Fibroblast of skin of back (primary cell): ENCODE measurements at places on chromosomes 1 and 21.
A peak's percentile ranks its signal among the peaks of the same experiment; 100 is the strongest.

DNA sequence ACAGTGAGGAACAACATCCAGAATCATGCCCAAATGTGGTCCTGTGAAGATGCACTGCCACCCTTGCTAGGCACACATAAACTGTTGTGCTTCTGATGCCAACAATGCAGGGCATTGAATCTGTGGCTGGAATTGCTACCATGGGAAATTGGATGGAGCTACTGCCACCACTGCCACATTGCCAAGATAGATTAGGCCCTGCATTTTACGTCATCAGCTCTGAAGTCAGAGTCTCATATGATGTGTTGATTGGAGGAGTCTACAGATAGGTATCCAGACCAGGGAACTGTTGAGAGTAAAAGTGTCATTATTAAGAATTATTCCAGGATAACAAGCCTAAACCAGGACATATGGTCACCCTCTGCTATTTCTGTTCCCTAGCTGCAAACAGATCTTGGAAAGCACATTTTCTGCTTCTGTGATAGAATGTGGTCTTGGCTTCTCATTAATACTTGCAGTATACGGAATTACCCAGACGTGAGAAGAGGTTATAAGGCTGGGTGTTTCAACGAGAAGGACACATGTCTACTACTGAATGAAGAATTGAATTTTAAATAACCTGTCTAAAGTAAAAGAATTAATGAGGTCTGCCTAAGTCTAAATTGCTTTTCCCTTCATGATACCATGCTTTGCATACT lies 106.6 kb downstream of the TNNI3K start:
- no peak for DNase-seq

- peak; percentile 41 for DNase-seq
Measured at GRCh38 chr1:167722152-167722869, 529 bp downstream of the MPZL1 start.

- DNase-seq: no peak
Measured at GRCh38 chr21:26832546-26832945, 12.7 kb downstream of the ADAMTS1 start.

- DNase-seq: no peak
Measured at GRCh38 chr1:206460836-206461426, 9.3 kb upstream of the IKBKE start.

- no peak for DNase-seq
Measured at GRCh38 chr1:26029054-26029863, 7.7 kb downstream of the EXTL1 start.

DNA sequence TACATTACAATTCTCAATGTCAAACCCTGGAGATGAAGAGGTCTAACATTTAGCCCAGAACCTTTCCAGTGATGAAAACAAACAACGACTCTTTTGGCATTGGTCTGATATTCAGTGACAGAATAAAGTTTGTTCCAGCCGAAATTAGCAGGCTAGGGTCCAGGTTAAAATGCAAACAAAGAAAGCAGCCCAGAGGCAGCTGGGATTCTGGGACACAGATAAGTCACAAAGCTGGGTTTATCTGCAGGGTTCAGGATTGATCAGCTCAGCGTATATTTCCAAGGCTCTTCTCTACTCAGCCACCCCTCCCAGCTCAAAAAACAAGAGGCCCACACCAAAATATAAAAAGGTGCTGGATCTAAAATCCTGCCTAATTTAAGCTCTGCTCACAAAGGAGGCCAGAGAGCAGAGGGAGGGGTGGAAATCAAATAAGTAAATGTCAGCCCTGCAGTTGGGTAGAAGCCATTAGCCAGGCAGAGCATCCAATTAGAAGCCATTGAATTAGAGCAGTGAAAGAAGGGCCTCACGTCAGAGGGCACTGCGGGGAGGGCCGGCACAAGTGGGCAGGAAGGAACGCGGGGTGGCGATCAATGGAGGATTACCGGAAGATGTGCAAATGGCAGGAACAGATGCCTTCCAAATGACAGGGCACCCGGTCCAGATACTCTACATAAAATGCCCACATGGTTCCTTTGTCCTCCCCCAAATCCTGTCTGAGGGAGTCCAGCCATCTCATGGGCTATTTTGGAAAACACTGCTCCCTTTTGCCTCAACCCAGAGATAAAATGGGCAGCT lies 3.2 kb upstream of the KLHDC8A start:
- DNase-seq: no peak

GRCh38 chr1:162551969-162552683 lies 9.4 kb upstream of the UAP1 start:
- DNase-seq: no peak

DNA sequence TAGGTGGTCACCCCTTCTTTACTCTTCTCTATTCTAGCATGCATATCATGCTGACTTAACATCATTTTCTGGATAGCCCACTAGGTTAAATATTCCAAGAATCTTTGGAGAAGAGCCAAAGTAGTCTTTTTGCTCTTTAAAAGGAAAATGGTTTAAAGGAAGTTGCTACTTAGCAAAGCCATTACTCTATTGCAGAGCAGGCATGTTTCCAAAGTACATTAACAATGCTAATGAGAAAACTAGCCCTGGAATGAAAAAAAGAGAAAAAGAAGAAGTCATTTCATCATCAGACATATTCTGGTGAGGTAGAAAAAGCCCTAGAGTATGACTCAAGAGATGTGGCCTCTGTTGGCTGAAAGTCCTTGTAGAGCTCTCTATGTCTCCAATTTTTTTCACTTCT lies 74.0 kb downstream of the NUF2 start:
- peak; percentile 2 for DNase-seq

DNA sequence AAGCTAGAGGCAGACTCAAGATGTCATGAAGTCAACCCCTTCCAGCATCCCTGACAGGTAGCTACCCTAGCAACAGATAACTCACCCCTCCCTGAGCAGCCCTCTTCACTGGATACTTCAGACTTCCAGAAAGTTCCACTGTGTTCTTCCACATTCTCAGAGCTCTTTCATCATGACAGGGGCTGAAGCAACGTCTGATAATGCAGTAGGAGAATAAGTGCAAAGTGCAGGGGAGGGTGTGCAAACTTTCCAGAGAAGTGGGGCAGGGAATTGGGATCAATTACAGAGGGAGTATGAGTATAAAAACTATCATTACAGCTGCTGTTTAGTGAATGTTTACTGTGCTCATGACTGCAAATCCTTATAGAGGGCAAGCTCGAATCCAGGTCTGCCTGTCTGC lies 26.4 kb upstream of the FOXE3 start:
- DNase-seq: no peak

DNA sequence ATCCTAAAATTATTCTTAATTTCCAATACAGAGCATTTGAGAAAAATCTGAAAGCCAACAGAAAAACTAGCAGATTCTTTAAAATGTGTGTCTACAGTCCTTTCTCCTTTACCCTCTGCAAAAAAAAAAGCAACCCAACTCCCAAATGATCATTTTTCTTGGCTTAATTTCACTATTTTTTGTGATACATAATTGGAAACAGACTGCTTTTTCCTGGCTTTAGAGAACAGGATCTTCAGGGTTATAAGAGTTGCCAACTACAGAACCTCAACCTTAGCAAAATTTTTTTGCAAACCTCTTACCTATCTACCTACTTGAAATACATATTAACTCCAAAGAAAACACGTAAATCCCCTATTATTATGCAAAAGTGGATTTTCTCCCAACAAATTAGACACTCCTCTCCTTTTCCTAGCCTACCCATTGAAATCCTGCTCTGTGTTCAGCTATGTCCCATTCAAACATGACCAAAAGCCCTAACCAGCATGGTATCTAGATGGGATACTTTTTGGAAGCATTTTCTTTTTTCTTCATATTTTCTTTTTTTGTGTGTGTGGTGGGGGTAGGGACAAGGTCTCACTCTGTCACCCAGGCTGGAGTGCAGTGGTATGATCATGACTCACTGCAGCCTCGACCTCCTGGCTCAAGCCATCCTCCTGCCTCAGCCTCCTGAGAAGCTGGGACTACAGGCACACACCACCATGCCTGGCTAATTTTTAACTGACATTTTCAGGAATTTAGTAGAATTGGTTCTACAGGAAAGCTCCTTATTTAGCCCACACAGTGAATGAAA lies 9.0 kb downstream of the TGFBR3 start:
- peak; percentile 48 for DNase-seq

DNA sequence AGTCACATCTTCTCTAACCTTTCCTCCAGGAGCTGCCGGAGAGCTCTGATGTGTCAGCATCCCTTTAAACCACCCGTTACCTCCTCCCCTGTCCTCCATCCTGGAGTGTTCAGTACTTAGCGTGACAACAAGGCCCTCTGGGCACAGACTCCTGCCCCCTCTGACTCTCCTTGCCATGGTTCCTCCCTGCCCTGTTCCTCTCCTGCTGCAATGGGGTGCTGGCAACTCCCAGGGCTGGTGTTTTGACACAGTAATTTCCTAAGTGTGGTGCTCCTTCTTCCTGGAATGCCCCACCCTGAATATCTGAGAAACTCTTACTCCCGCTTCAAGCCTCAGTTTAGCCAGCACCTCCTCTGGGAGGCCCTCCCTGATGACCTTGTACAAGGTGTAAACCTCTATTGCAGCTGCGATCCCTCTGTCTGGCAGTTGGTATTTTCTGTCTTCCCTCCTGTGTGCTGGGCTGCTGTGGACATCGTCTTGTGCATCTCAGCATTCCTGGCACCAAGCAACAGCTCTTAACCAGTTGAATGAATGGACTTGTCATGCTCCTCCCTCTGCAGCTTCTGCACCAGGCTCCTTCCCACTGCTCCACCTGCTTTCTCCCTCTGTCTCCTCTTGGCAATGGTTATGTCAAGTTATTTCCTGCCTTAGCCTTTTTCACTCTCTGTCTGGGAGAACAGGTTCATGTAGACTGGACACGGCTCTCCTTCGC lies 48.2 kb upstream of the ETV3 start:
- no peak for DNase-seq

GRCh38 chr1:161044908-161045735 lies 655 bp downstream of the USF1 start:
- DNase-seq: peak; percentile 64

DNA sequence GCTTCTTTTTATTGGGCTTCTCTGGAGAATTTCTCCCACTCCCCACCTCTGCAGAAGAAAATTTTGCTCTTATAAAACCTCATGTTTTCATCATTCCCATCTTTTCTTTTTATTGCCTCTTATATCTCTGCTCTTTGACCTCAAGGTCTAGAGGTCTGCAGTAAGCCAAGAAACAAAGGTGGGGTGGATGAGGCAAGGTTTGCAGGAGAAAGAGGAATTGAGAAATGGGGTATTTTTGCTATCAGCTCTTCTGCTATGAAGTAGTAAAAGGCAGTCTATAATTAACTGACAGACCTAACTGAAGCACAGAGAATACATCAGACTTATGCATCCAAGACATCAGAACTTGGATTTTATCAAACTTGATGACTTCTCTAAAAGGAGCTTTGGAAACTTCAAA lies 22.9 kb downstream of the SYT11 start:
- no peak for DNase-seq

- DNase-seq: no peak
Measured at GRCh38 chr1:202967684-202968281, 726 bp upstream of the CYB5R1 start.

DNA sequence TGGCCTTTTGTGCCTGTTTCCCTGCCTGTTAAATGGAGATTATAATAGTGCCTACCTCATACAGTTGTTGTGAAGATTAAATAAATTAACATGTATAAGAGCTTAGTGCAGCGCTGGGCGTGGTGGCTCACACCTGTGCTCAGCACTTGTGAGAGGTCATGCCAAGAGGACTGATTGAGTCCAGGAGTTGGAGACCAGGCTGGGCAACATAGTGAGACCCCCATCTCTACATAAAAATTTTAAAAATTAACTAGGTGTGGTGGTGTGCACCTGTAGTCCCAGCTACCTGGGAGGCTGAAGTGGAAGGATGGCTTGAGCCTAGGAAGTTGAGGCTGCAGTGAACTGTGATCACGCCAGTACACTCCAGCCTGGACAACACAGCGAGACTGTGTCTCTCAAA lies 12.1 kb downstream of the CAMK2N1 start:
- no peak for DNase-seq

DNA sequence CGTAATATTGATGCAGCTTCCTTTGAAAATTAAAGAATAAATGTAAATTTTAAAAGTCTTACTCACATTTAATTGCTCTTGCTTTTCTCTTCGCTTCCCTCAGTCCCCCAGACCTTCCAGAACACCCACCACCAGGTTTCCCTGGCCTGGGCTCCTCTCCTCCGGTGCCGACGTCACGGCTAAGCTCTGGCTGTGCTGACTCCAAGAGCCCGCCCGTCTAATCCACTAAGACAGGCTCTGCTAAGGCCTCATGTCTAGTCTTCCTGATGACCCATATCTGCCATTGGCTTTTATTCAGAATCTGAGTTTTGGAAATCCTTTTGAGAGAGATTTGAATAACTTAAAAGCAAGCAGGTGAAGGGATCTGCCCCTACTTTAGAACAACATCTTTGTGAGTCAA lies 53.9 kb upstream of the NADK start:
- DNase-seq: no peak

GRCh38 chr1:81446000-81446669 lies 354.6 kb upstream of the ADGRL2 start:
- no peak for DNase-seq

DNA sequence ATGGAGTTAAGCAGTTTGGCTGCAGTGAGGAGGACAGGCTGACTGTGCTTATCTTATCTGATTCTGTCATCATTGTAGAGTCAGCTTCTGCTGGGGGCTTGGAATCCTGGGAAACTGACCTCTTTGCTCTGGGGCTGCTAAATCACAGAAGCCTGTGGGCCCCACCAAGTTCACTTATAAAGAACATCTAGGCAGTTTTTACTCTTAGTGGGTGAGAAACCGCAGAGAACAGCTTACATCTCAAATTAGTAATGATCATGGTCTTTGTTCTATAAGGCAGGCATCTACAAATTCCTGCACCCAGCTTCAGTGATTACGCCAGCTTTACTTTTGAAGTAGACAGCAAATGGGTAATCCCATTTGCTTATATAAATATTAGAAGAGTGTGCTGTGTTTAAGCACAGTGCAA lies 75.7 kb downstream of the ZC3H11B start:
- no peak for DNase-seq

- no peak for DNase-seq
Measured at GRCh38 chr1:23756676-23757075, 13.4 kb downstream of the ELOA start.

DNA sequence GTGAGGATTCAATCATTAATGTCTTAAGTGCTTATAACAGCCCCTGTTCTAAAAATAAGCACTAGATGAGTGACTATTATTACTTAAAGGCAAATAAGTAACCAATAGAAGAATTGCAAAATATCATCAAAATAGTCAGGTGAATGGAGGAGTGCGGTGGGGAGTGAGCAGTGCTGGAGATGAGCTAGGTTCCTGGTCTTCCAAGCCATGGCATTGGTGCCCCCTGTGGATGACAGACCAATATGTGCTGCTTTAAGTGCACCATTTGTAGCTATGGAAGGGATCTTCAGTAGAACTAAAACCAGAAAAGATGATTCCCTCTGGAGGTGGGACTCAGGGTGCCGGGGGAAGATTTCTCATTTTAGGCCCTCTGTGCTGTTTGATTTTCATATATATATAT lies 46.1 kb upstream of the SLC30A1 start:
- no peak for DNase-seq

- DNase-seq: no peak
Measured at GRCh38 chr1:64515427-64515826, 45.5 kb downstream of the CACHD1 start.

DNA sequence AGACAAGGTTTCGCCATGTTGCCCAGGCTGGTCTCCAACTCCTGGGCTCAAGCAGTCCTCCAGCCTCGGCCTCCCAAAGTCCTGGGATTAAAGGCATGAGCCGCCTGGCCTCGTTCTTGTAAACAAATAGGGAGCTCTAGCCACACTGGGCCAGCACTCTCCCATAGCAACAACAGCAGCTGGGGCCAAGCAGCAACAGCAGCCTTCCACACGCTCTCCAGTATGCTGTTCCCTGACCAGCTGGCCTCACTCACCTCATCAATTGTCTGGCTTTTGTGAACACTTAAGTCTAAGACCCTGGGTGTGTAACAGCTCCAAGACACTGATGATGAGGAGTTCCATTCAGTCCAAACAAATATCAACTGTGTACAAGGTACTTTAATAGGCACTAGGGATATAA lies 16.9 kb upstream of the GLIS1 start:
- no peak for DNase-seq
